ENCODE measurements at places on chromosomes 2 and 18. TPM values are rescaled to one million over a fixed set of nuclear protein-coding genes. Genes with fewer than 3 reads are reported as not detected.

DNA sequence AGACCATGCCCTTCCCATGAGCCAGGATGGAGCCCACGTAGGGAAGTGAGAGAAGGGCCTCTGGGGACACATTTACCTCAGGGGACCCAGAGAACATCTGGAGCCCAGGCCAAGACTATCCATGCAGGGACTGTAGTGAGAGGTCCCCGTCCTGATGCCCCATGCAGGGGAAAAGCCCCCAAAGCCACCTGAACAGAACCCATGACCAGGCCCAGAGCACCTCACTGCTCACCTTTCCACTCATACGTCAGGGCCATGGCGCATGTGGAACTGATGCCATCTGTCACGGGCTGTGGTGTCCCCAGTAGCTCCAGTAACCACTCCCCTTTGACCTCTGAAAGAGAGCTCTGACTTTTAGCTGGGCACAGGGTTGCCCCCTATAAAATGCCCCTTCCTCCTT is 106.5 kb upstream of the TEX51 start:
- no peak overlapping the region for H3K27ac ChIP-seq
- H3K27me3 ChIP-seq: no peaks in the 10 kb centered on the region
- H3K4me1 ChIP-seq: no peaks in the 10 kb centered on the region
- no peak overlapping the region for H3K4me3 ChIP-seq

GRCh38 chr2:74515981-74516633 is 1.9 kb downstream of the TLX2 start:
- peak; percentile 93 for DNase-seq
- no peak overlapping the region for H3K27ac ChIP-seq
- peaks cover 6% of the 10 kb centered on the region for H3K36me3 ChIP-seq
- peaks cover 82% of the 10 kb centered on the region for H3K27me3 ChIP-seq
- no peaks in the 10 kb centered on the region for H3K4me1 ChIP-seq

DNA sequence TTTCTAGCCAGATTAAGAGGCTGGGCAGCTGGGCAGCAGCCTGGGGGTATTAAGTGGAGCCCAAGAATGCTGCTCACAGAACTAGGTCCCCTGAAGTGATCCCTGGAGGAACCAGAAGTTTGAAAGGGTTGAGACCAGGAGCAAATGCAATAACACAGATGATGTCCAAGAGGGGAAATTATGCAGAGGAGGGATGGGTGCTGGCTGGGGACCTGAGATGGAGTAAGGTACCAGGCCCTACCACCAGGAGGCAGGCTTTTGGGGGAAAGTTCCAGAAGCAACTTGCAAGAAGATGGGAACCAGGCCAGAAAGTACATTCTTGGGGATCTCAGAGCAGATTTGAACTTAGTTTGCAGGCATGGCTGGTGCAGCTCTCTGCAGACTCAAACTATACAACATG is 175.1 kb downstream of the NCK2 start:
- no peak for DNase-seq
- H3K27ac ChIP-seq: no peak overlapping the region
- no peak overlapping the region for H3K4me3 ChIP-seq
- no peaks in the 10 kb centered on the region for H3K4me1 ChIP-seq
- H3K36me3 ChIP-seq: peaks cover 1% of the 10 kb centered on the region

GRCh38 chr18:12595571-12596255 is 62.2 kb downstream of the SPIRE1 start:
- H3K4me3 ChIP-seq: no peak overlapping the region
- H3K27ac ChIP-seq: no peak overlapping the region
- no peaks in the 10 kb centered on the region for H3K36me3 ChIP-seq
- H3K4me1 ChIP-seq: no peaks in the 10 kb centered on the region
- no peaks in the 10 kb centered on the region for H3K27me3 ChIP-seq
- DNase-seq: no peak

- H3K27ac ChIP-seq: no peak overlapping the region
- no peak for DNase-seq
- H3K4me3 ChIP-seq: no peak overlapping the region
- no peaks in the 10 kb centered on the region for H3K4me1 ChIP-seq
- H3K27me3 ChIP-seq: no peaks in the 10 kb centered on the region
Measured at GRCh38 chr18:50661013-50661412, 101.1 kb downstream of the MAPK4 start.

ASAP2 gene
- total RNA-seq: 11.0 TPM

ANKRD53 gene
- total RNA-seq: 0.28 TPM

ERICH2 gene
- 0.66 TPM for total RNA-seq

GRCh38 chr2:216372761-216373291 is 543 bp upstream of the MARCHF4 start:
- H3K27ac ChIP-seq: no peak overlapping the region
- no peaks in the 10 kb centered on the region for H3K36me3 ChIP-seq
- DNase-seq: no peak
- H3K27me3 ChIP-seq: peaks cover 6% of the 10 kb centered on the region

MALL gene
- 5.5 TPM for total RNA-seq

GRCh38 chr18:49993299-49993698 is 180.0 kb upstream of the ACAA2 start:
- H3K27ac ChIP-seq: no peak overlapping the region
- H3K36me3 ChIP-seq: no peaks in the 10 kb centered on the region
- H3K27me3 ChIP-seq: no peaks in the 10 kb centered on the region
- no peak overlapping the region for H3K4me3 ChIP-seq
- DNase-seq: no peak
- H3K4me1 ChIP-seq: peaks cover 13% of the 10 kb centered on the region

TFCP2L1 gene
- 1.9 TPM for total RNA-seq

- no peak for DNase-seq
- no peaks in the 10 kb centered on the region for H3K36me3 ChIP-seq
- H3K4me3 ChIP-seq: no peak overlapping the region
Measured at GRCh38 chr18:8116341-8117005, 492.8 kb upstream of the RAB12 start.

DHRS9 gene
- total RNA-seq: not detected

G6PC2 gene
- total RNA-seq: not detected

CFAP65 gene
- 0.18 TPM for total RNA-seq

GRCh38 chr2:2743164-2743571 is 412.1 kb upstream of the MYT1L start:
- H3K27ac ChIP-seq: no peak overlapping the region
- H3K4me3 ChIP-seq: no peak overlapping the region
- H3K4me1 ChIP-seq: no peaks in the 10 kb centered on the region
- no peaks in the 10 kb centered on the region for H3K36me3 ChIP-seq

MROH2A gene
- total RNA-seq: not detected

DNA sequence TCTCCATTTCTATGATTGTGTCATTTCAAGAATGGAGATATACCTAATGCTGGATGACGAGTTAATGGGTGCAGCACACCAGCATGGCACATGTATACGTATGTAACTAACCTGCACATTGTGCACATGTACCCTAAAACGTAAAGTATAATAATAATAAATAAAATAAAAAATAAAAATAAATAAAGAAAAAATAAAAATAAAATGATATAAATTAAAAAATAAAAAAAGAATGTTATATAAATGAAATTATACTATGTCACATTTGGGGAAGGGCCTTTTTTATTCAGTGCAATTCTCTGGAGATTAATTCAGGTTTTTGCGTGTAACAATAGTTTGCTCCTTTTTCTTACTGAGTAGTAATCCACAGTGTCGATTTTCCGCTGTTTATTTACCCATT is 763.5 kb upstream of the POU3F3 start:
- H3K36me3 ChIP-seq: peaks cover 10% of the 10 kb centered on the region
- no peak overlapping the region for H3K27ac ChIP-seq
- H3K4me3 ChIP-seq: no peak overlapping the region
- DNase-seq: no peak
- no peaks in the 10 kb centered on the region for H3K4me1 ChIP-seq

DNA sequence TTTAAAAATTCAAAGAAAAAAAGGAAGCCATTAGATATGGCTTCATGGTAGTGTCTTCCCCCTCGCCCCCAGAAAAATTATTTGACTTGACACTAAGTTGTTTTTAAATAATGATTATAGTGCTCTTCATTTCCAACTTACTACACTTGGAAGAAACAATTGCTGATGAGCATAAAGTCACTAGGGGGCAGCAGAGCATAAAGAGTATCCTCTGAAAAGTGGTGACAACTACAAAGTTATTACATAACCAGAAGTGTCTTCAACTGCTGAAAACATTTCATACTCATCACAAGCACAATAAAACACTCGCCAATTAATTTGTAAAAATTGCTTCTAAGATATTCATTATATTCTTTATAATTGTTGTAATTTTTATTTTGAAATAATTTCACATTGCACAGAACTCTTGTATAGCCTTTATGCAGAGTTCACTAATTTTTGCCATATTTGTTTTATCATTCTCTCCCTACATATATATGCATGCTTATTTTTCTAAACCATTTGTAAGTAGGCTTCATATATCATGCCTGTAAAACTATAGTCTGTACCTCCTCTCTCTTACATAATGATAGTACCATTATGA is 54.9 kb downstream of the EXOC6B start:
- DNase-seq: no peak
- H3K4me3 ChIP-seq: no peak overlapping the region
- H3K4me1 ChIP-seq: no peaks in the 10 kb centered on the region
- no peak overlapping the region for H3K27ac ChIP-seq
- H3K36me3 ChIP-seq: no peaks in the 10 kb centered on the region
- H3K27me3 ChIP-seq: no peaks in the 10 kb centered on the region

ANKRD62 gene
- total RNA-seq: not detected

Measured in H9 (cell line).